Osteocyte (in vitro differentiated cells): ENCODE measurements at places on chromosomes 3 and 15. TPM values are rescaled to one million over a fixed set of nuclear protein-coding genes. Genes with fewer than 3 reads are reported as not detected.
A peak's percentile ranks its signal among the peaks of the same experiment; 100 is the strongest.

GRCh38 chr3:112132975-112133448 is at the start of gene GCSAM:
Gene GCSAM (minus strand): TSS chr3:112133248. CDS start chr3:112133120, 128 bp downstream.
- DNase-seq, result no peak
- peaks cover 14% of the 10 kb centered on the region for H3K27me3 ChIP-seq
- H3K27ac ChIP-seq, result no peak within 1 kb of the TSS
- H3K36me3 ChIP-seq, result no peaks in the 10 kb centered on the region
- peaks cover 2% of the 10 kb centered on the region for H3K4me1 ChIP-seq

DNA sequence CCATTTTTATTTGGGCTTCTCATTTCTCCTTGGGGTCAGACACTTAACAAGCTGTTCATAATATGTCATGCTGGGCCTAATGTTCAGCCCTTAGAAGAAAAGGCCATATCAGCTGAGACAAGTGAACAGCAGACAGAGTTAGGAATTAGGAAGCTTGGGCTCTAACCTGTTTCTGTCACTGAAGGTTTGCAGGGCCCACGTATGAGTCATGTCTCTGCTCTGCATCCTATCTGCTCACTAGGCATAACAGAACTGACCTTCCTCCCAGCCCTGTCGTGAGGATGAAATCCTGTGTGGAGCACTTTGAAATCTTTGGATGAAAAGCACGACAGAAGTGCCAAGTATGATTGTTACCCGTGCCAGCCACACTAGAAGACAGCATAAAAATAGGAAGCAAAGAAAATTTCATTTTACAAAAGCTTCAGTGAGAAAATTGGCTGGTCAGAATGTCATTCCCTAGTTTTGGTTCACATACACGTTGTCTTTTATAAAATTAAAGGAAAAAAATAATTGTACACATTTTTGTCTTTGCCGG is 26.5 kb upstream of the CD47 start:
- peaks cover 19% of the 10 kb centered on the region for H3K27me3 ChIP-seq
- no peak overlapping the region for H3K4me3 ChIP-seq
- DNase-seq, result no peak

DNA sequence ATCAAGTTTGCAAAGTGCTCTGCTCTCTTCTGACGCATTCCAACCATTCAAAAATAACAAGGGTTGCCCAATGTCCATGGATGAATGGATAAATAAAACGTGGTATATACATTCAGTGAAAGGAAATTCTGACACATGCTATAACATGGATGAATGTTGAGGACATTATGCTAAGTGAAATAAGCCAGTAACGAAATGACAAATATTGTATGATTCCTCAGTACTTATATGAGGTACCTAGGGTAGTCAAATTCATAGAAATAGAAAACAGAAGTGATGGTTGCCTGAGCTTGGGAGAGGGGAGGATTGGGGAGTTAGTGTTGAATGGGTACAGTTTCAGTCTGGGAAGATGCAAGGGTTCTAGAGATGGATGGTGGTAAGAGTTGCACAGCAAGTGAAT is 33.9 kb downstream of the SH3BP5 start:
- no peak overlapping the region for H3K4me3 ChIP-seq
- no peak for DNase-seq
- H3K27me3 ChIP-seq, result no peaks in the 10 kb centered on the region
- no peak overlapping the region for H3K27ac ChIP-seq

- no peak overlapping the region for H3K27ac ChIP-seq
- H3K36me3 ChIP-seq, result no peaks in the 10 kb centered on the region
- H3K4me3 ChIP-seq, result no peak overlapping the region
These were observed 62.9 kb downstream of the GPR176 start for GRCh38 chr15:39857132-39857531.

- H3K4me1 ChIP-seq, result peaks cover 51% of the 10 kb centered on the region
- peaks cover 16% of the 10 kb centered on the region for H3K36me3 ChIP-seq
- H3K27ac ChIP-seq, result no peak overlapping the region
- no peak overlapping the region for H3K4me3 ChIP-seq
These were observed 9.0 kb downstream of the PPCDC start for GRCh38 chr15:75032395-75032794.

DNA sequence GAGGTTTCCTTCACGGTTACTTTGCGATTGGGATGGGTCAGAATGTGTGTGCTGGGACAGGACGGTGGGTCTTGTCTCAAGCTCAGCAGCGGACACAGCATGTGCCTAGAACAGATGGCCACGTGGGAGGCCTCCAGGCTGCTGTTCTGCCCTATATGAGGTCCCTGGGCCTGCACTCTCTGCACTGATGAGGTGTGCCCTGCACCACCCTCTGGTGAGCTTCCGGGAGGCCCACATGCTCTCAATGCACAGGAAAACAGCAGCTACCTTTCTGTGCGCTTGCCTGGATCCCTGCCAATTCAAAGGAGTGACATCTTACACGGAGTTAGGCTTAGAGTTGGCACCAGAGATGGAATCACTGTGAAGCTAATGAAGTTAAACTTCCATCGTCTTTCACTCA is 59.8 kb downstream of the BOC start:
- H3K36me3 ChIP-seq, result peaks cover 14% of the 10 kb centered on the region
- H3K27me3 ChIP-seq, result no peaks in the 10 kb centered on the region
- no peak overlapping the region for H3K27ac ChIP-seq
- H3K4me1 ChIP-seq, result peaks cover 18% of the 10 kb centered on the region
- DNase-seq, result no peak

DNA sequence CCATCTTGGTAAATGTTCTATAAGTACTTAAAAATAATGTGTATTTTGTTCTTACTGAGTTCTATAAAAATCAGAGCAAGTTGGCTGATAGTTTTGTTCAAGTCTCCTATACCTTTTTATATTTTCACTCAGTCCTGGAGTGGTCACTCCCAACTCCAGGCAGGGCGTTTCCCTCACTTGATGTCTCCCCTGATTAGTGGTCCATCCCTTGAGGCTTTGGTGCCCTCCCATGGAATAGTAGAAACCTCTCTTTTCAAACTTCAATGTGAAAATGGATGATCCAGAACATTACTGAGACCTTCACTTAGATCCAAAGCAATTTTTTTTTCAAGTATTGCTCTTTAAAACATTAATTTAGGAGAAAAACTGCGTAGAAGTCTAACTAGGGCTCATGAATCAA is 25.0 kb upstream of the SCN10A start:
- no peaks in the 10 kb centered on the region for H3K36me3 ChIP-seq
- H3K27me3 ChIP-seq, result peaks cover 44% of the 10 kb centered on the region
- H3K4me3 ChIP-seq, result no peak overlapping the region
- H3K27ac ChIP-seq, result no peak overlapping the region
- DNase-seq, result no peak

- H3K27me3 ChIP-seq, result no peaks in the 10 kb centered on the region
- peaks cover 16% of the 10 kb centered on the region for H3K4me1 ChIP-seq
- H3K4me3 ChIP-seq, result no peak overlapping the region
- no peak overlapping the region for H3K27ac ChIP-seq
- H3K36me3 ChIP-seq, result no peaks in the 10 kb centered on the region
- no peak for DNase-seq
These were observed 94.8 kb downstream of the CD200R1L start for GRCh38 chr3:112751564-112752512.

GRCh38 chr3:126355777-126356372 is 1.3 kb downstream of the KLF15 start:
- peaks cover 3% of the 10 kb centered on the region for H3K36me3 ChIP-seq
- H3K4me3 ChIP-seq, result peak overlapping the region; percentile 82
- peaks cover 15% of the 10 kb centered on the region for H3K4me1 ChIP-seq
- peak overlapping the region; percentile 24 for H3K27ac ChIP-seq
- DNase-seq, result peak; percentile 89

- no peak overlapping the region for H3K4me3 ChIP-seq
- no peak for DNase-seq
- H3K4me1 ChIP-seq, result no peaks in the 10 kb centered on the region
- peaks cover 42% of the 10 kb centered on the region for H3K27me3 ChIP-seq
These were observed 13.3 kb upstream of the LRRC15 start for GRCh38 chr3:194382892-194383223.

DNA sequence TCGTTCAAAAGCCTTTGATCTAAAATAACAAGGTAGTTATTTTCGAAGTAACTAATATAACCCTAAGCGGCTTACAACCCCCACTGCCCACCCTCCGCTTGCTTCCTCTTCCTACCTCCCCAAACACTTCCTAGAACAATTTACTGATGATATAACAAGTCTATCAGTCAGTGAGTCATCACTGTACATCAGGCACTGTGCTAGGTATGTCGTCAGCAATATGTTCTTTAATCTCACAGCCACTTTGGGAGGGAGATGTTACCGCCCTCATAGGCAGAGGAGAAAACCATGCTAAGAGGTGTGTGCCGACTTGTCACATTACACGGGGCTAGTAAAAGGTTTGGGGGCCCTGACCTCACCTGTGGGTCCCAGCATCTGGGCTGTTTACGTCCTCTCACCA is 381.8 kb downstream of the EPHB1 start:
- no peaks in the 10 kb centered on the region for H3K4me1 ChIP-seq
- no peak overlapping the region for H3K4me3 ChIP-seq
- H3K36me3 ChIP-seq, result no peaks in the 10 kb centered on the region
- H3K27ac ChIP-seq, result no peak overlapping the region

DNA sequence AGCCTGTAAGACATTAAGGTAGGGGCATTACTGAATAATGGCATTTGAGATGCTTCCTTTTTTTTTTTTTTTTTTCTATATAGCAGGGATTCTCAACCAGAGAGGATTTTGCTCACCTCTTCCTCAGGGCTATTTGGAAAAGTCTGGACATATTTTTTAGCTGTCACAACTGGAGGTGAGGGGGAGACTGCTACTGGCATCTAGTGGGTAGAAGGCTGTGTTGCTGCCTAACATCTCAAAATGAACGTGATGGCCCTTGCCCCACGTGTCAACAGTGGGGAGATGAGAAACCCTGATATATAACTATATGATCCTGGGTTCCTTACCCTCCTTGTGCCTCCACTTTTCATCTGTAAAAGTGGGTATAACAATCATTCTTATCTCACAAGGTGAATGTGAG is 71.9 kb downstream of the CADPS start:
- no peaks in the 10 kb centered on the region for H3K4me1 ChIP-seq
- H3K27me3 ChIP-seq, result peaks cover 3% of the 10 kb centered on the region
- H3K36me3 ChIP-seq, result no peaks in the 10 kb centered on the region
- H3K4me3 ChIP-seq, result no peak overlapping the region
- H3K27ac ChIP-seq, result no peak overlapping the region
- no peak for DNase-seq

DNA sequence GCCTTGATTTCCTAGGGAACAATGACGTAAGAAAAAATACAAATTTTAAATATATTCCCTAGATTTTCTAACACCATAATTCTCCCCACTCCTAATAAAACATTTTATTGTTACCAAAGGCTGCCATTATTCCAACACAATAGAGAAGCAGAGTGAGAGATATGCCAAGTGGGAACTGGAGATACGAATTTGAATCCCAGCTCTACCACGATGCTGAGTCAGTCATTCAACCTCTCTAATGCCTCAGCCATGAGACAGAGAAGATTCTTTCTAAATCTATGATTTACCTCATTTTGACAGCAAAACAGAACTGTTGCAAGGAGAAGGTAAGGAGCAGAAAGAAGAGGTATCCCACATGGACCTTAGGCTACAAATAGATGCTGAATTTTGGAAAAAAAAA is 112.5 kb downstream of the IGF2BP2 start:
- H3K36me3 ChIP-seq, result no peaks in the 10 kb centered on the region
- H3K27ac ChIP-seq, result no peak overlapping the region
- no peak for DNase-seq

GRCh38 chr3:73786321-73786807 is 161.6 kb upstream of the PDZRN3 start:
- H3K4me3 ChIP-seq, result no peak overlapping the region
- no peaks in the 10 kb centered on the region for H3K36me3 ChIP-seq
- DNase-seq, result peak; percentile 88

DNA sequence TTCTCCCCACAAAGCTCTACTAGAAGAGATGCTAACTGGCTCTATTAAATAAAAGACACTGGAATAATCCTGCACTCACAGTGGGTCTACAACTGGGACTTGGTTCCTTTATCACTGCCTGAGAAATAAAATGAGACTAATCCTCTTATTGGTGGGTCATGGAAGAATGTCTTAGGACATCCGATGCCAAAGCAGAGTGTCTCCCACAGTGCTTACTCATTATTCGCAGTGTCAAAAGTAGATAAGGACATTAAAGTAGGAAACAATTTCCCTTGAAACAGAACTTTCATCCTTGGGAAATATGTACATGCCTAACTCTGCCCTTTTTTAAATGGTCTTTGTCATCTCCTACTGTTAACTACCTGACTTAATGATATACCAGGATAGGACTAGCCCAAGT is 71.5 kb downstream of the GSK3B start:
- H3K27me3 ChIP-seq, result no peaks in the 10 kb centered on the region
- peak overlapping the region; percentile 40 for H3K27ac ChIP-seq
- H3K4me3 ChIP-seq, result no peak overlapping the region
- H3K4me1 ChIP-seq, result peaks cover 44% of the 10 kb centered on the region

GRCh38 chr3:30578986-30579579 is 27.3 kb upstream of the TGFBR2 start:
- H3K4me3 ChIP-seq, result no peak overlapping the region
- no peaks in the 10 kb centered on the region for H3K27me3 ChIP-seq
- no peaks in the 10 kb centered on the region for H3K36me3 ChIP-seq
- peaks cover 28% of the 10 kb centered on the region for H3K4me1 ChIP-seq

GRCh38 chr15:48842501-48842900 is 31.6 kb upstream of the CEP152 start:
- H3K4me3 ChIP-seq, result no peak overlapping the region
- no peaks in the 10 kb centered on the region for H3K36me3 ChIP-seq
- H3K4me1 ChIP-seq, result no peaks in the 10 kb centered on the region
- no peak overlapping the region for H3K27ac ChIP-seq
- H3K27me3 ChIP-seq, result no peaks in the 10 kb centered on the region
- no peak for DNase-seq

- H3K27ac ChIP-seq, result peak overlapping the region; percentile 84
- peaks cover under 1% of the 10 kb centered on the region for H3K36me3 ChIP-seq
- DNase-seq, result no peak
- H3K4me1 ChIP-seq, result peaks cover 41% of the 10 kb centered on the region
- no peaks in the 10 kb centered on the region for H3K27me3 ChIP-seq
These were observed 85.6 kb downstream of the RAP2B start for GRCh38 chr3:153247331-153248330.

PLD1 gene
- 13.9 and 15.2 TPM in 2 replicates for total RNA-seq

CIB2 gene
- 7.6 and 9.6 TPM in 2 replicates for total RNA-seq

DPPA2 gene
- not detected in 2 replicates for total RNA-seq

XCR1 gene
- not detected in 2 replicates for total RNA-seq

ARGFX gene
- not detected in 2 replicates for total RNA-seq

SH3GL3 gene
- not detected in 2 replicates for total RNA-seq

RASSF1 gene
- 12.8 and 13.7 TPM in 2 replicates for total RNA-seq

ESYT3 gene
- 0.21 and 0.34 TPM in 2 replicates for total RNA-seq

PPP2R3A gene
- 18.7 and 19.2 TPM in 2 replicates for total RNA-seq

UPK1B gene
- total RNA-seq, result 0.24 TPM in 1 of 2 replicates, not detected in the other

WDR49 gene
- 0.31 TPM in 1 of 2 replicates, not detected in the other for total RNA-seq

CYP1A2 gene
- not detected in 2 replicates for total RNA-seq

C3orf20 gene
- total RNA-seq, result not detected in 2 replicates

FANCD2OS gene
- total RNA-seq, result not detected in 2 replicates

SCAMP5 gene
- total RNA-seq, result 23.5 and 24.1 TPM in 2 replicates
